Stimulated activated CD4-positive, alpha-beta T cell treated with anti-CD3 and anti-CD28 coated beads, TNF-alpha, amount 100 ng/mL, for 48 hours (primary cell): ENCODE measurements at places on chromosomes 5 and 9.

GRCh38 chr9:85586684-85587083 is 155.1 kb downstream of the AGTPBP1 start:
- DNase-seq, result no peak

DNA sequence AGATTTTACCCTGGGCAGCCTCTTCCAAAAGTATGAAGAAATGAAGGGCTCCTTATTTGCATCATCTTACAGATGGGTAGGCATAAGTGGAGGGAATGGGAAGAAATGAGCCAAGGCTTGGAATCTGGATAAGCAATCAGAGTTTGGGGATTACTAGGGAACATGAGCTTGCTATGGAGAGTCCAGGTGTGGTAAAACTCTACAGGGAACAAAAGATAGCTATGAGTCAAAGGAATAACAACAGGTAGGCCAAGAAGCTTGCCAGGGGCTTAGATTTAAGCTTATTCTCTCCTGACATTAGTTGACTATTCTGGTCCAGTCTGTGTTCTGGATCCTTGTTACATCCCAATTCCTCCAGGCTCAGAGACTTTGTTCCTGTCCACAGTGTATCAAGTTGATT is 16.4 kb downstream of the RFK start:
- DNase-seq, result no peak

GRCh38 chr5:22567983-22568382 is 285.2 kb downstream of the CDH12 start:
- no peak for DNase-seq

GRCh38 chr5:109844148-109844547 is 154.4 kb downstream of the MAN2A1 start:
- no peak for DNase-seq

- no peak for DNase-seq
Observed at GRCh38 chr9:123309611-123310010, 41.2 kb upstream of the STRBP start.

- no peak for DNase-seq
Observed at GRCh38 chr5:40784916-40785315, 13.3 kb downstream of the PRKAA1 start.

DNA sequence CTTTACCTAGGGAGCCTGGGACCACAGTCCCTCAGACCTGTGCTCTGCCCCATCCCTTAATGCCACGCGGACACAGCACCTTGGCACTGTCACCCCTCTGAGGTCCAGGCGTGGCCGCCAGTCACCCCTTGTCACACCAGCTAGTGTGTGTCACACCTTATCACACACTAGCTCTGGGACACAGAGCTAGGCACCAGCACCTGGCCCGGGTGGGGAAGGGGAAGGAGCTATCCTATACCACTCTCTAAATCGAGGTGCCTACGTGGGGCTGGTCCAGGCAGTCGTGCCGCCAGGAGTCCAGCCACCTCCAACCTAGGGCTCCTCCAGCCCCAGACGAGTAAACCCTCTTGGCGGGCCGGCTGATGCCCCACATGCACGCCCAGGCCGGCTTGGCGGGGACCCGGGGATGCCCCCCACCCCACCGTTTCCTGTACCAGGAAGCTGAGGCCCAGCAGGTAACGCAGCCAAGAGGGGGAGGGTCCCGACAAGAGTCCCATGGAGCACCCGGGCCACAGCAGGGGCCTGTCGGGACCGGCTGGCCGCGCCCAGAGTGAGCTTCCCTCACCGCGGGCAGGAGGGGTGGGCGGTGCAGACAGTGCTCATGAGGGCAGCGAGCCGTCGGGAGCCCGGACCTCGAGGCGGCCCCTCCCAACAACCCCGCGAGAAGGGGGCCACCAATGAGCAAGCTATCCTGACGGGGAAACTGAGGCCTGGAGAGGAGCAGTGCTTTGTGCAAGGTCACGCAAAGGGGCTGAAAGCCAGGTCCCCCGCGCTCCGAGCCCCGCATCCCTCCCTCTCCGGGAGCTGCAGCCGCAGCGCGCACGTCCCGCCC is 550 bp downstream of the CORO2A start:
- no peak for DNase-seq

DNA sequence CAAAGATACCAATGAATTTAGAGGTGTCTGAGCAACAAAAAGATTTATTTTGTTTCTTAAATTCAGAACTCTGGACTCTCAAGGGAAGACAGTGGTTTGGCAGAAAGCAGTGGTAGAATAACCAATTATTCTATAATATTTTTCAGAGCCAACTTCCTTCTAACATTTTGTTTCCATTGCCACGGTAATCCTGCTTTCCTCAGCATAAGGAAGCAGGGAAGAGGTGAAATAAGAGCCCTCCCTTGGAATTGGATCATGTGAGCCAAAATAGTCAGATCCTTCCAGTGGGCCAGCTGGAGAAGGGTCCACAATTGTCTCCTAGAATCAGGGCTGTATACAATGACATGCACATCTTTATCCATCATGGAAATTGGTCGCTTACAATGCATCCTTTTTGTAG is 130.0 kb upstream of the MAP1B start:
- no peak for DNase-seq

DNA sequence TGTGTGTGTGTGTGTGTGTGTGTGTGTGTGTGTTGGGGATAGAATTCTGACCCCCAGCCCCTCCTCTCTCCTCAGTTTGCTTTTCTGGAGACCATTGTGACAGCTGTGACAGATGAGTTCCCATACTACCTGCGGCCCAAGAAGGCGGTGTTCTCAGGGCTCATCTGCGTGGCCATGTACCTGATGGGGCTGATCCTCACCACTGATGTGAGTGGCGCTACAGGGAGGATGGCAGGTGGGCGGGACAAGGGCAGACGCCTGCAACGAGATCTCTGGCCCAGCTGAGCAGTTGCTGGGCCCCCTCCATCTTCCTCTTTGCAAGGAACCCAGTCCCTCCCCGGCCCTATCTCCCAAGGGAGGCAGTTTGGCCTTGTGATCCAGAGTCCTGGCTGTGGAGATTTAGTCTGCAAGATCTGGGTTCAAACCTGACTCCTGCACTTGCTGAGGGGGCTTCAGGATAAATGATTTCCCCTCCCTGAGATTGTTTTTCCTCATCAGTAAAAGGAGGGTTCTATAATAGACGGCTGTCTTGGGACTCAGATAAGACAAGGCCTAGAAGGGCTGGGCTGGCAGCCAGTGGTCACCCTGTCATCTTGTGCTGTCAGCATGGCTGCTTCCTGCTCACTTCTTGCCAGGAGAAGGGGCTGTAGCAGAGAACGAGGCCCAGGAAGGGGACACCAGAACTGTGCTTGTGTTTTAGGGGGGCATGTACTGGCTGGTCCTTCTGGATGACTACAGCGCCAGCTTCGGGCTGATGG is 14.1 kb downstream of the SLC6A7 start:
- DNase-seq, result no peak

DNA sequence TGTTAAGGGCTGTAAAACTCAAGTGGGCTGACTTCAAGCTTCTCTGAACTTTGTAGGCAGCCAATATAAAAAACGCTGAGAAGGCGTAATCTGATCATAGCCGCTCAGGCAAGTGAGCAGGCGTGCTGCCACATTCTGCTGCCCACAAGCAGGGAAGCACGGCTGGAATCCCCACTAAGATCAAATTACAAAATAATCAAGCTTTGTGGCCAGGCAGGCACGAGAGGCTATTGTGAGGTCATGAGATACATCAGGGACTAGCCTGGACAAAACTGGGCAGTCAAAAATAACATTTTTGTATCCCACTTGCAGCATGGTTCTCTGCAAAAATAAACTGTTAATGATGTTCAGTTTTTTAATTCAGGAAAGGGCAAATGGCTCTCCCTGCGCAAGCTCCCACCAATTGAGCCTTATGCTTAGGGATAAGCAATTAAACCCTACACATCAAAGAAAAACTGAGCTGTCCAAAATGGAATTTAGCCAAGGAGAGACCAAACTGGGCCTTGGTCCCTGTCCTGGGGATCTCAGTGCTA is 64.0 kb downstream of the POU5F2 start:
- no peak for DNase-seq

GRCh38 chr9:132755096-132755495 is 84.8 kb downstream of the GTF3C4 start:
- no peak for DNase-seq

- no peak for DNase-seq
Observed at GRCh38 chr5:101091902-101092301, 188.8 kb upstream of the ST8SIA4 start.

- DNase-seq, result no peak
Observed at GRCh38 chr9:5488221-5489008, 21.9 kb upstream of the PDCD1LG2 start.

DNA sequence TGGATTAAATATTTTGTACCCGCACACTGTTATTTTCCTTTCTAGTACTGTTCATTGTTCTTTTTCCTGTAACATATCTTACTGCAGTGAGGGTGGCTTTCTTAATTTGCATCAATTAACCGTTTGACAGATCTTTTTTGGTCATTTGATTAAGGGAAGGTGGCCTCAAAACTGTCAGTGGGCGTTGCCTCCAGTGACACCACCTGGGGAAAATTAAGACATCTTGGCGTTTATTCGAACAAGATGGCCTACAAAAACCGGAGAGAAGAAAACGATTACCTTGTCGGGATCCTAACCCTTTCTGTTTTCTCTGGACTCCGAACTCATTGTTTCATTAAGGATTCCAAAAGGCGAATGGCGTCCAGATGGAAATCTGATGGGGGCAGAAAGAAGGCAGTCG is 2.0 kb downstream of the BASP1 start:
- no peak for DNase-seq
